T-helper 22 cell (primary cell): ENCODE measurements at places on chromosomes 5 and 9.

DNA sequence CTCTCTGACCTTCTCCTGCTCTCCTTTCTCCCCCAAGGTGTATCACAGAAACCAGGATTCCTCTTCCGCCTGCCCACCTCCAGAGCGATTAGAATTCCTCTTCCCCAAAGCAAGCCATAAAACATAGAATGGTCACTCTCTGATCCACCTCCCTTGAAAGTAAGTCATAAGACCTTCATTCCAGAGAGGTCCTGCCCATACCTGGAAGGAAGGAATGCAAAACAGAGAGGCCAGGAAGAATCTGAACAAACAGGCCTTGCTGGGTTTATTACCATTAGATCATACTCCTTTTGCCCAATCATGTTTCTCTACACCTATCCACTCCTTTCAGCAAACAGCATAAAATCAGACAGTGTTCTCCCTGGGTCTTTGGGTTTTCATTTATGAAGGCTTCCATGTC, 21.0 kb downstream of the CDKL3 start:
- no peak for DNase-seq

DNA sequence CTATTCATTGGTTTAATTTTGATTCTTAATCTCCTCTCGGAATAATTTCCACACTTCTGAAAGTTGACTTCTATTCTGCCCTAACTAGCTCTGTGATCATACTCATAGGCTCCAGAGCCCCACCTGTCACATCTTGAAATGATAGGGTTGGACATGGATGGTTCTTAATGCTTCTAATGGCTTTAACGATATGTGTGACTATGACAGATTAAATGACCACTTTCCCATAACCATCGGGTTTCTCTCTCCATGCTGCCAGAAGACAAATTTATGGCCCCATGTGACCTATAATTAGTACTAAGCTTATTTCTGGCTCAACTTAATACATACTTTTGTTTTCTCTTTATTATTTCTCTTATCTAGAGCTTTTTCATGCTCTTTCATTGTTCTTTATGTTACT, 251.1 kb upstream of the TUT7 start:
- DNase-seq: no peak

DNA sequence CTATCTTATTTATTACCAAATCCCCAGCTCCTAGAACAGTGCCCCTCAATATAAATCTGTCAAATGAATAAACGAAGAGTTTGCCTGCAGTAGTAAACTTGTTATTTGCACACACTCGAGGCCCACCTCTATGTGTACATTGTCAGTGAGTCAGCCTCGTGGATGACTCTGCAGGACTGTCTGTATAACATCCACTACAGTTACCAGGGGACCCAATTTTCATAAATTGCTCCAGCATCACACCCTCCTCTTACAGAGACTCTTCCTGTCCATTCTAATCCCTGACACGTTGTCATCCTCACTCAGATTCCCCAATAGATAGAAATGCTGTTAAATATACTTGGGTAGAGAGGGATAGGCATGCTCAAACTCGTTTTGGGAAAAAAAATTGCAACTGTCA, 478.5 kb downstream of the RAB3C start:
- DNase-seq: no peak

GRCh38 chr9:135230817-135231520, 143.5 kb downstream of the OLFM1 start:
- DNase-seq: no peak

DNA sequence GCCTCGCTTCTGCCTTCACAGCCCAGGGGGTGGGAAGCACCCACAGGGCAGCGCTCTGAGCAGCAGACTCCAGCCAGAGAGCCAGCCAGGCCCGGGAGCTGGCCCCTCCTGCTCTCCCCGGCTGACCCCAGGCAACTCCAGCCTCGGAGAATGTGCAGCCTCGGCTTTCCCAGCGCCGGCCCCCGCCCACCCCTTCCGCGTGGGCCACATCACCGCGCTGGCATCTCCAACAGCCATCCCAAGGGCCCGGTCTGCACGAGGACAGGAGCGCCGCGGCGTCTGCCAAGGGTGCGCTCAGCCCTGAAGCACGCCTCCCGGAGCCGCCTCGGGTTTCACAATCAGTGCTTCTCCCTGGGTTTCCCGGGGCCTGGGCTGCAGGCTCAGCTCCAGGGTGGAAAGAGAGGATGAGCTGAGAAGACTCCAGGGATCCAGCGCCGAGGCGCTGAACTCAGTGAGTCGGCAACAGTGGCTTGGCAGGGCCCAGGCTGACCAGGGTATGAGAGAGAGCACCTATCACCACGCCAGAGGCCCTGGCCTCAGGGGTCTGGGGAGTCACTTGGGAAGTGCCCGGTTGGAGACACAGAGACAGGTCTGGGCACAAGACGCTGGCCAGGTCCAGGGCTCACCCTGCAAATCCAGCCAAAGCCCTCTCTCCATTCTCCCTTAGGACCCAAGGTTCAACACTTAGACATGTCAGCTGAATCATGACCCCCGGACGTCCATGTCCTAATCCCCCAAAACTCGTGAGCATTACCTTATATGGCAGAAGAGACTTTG, 79.6 kb downstream of the ADAMTS2 start:
- no peak for DNase-seq

GRCh38 chr9:96603305-96604003, 16.2 kb downstream of the CDC14B start:
- DNase-seq: no peak

DNA sequence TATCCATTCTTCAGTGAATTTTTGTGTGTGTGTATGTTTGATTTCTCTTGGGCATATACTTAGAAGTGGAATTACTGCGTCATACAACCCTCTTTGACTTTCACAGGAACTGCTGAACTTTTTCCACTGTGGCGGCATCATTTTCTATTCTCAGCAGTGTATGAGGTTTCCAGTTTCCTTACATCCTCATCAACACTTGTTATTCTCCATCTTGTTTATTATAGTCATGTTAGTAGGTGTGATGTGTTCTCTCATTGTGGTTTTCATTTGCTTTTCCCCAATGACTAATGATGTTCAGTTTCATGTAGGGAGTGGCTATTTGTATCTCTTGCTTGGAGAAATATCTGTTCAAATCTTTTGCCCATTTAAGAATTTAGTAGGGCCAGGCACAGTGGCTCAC, 2.6 kb downstream of the ZNF79 start:
- no peak for DNase-seq

DNA sequence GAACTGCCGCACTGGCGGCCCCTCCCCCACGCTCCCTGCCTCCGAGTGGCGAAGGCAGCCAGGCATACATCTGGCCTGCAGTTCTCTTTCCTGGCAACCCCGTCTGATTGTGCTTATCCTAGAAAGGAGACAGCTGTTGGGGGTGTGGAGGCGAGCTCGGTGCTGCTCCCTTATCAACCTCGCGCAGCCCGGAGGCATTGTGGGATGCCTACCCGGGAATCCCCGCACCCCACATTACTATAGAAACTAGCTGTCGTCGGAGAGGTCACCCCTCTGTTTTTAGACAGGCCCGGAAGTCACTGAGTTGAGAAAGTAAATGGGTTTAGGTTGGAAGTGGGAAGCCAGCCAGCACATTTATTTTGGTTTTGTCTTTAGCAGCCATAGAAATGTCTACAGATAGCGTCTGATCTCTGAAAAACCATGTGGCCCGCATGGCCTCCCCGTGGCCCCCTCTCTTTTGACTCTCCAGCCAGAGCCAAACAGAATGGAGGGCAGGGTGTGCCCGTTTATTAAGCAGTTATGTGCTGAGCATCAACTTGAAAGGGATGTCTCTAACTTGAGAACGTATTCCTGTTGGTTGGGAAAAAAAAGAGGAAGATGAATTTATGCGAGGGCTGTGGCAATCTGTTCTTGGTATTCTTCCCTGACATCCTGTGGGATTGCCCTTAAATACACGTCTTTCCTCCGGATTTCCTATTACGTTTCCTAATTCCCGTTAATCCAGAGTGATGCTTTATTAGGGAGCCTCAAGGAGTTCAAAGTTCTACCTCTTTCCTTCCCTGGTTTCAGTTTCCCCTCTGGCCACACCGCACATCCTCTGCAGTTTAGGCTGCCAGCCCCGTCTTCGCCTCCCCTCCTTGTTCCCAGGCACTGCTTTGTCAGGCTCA, 3.9 kb downstream of the STC2 start:
- no peak for DNase-seq

DNA sequence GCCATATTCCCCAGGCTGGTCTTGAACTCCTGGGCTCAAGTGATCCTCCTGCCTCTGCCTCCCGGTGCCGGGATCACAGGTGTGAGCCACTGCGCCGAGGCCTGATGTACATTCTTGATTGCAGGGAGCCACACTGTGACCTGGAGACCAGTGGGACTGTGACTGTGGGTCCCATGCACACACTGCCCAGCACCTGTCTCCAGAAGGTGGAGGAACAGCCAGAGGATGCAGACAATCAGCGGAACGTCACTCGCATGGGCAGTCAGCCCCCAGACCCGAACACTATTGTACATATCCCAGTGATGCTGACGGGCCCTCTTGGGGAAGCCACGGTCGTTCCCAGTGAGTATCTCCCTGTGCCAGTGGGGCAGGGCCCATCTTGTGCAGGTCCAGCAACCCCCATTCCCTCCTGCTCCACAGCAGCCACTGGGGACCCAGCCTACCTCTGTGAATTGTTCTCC, 147.3 kb downstream of the CACNA1B start:
- DNase-seq: no peak
